ENCODE measurements at places on chromosomes 13 and 19.

GRCh38 chr19:38663957-38664502, 16.6 kb downstream of the ACTN4 start:
- DNase-seq = no peak

DNA sequence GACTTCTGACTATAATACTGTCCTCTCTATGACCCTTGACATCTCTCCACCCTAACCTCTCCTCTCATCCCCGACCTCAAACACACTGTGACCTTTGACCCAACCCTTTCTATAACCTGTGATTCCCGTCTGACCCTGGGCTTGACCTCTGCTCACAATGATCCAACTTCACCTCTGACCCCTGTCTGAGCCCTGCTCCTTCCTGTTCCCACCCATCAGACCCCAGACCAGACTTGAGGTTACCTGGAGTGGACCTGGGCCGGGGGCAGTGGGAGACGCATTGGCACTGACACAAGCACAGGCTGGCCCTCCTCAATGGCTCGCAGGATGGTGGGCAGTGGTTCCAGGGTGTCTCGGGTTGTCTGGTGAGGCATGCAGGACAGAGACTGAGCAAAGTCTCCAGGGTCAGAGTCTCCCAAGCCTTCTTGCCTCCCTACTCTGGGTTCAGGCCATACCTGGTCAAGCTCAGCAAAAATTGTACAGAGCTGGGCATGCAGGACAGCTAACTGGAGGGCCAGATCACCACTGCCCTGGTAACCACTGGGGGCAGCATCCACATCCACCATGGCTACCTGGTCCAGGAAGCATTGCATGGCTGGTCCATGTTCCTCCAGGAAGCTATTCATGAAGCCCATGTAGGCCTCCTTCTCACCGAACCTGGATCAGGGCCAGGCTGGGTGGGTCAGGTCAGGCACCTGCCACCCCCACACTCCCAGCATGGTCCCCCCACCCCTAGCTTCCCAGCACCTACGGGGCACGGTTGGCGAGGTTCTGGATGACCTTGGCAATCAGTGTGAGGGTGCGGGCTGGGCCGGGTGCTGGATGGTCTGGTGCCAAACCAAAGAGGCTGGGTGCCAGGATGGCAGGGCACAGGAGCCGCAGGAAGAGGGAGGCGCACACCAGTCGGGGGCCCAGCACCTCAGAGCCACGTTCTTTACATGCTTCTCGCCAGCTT, 4.4 kb upstream of the WIZ start:
- no peak for DNase-seq

- DNase-seq = no peak
Measured at GRCh38 chr19:1261798-1262622, 7.1 kb upstream of the CIRBP start.

DNA sequence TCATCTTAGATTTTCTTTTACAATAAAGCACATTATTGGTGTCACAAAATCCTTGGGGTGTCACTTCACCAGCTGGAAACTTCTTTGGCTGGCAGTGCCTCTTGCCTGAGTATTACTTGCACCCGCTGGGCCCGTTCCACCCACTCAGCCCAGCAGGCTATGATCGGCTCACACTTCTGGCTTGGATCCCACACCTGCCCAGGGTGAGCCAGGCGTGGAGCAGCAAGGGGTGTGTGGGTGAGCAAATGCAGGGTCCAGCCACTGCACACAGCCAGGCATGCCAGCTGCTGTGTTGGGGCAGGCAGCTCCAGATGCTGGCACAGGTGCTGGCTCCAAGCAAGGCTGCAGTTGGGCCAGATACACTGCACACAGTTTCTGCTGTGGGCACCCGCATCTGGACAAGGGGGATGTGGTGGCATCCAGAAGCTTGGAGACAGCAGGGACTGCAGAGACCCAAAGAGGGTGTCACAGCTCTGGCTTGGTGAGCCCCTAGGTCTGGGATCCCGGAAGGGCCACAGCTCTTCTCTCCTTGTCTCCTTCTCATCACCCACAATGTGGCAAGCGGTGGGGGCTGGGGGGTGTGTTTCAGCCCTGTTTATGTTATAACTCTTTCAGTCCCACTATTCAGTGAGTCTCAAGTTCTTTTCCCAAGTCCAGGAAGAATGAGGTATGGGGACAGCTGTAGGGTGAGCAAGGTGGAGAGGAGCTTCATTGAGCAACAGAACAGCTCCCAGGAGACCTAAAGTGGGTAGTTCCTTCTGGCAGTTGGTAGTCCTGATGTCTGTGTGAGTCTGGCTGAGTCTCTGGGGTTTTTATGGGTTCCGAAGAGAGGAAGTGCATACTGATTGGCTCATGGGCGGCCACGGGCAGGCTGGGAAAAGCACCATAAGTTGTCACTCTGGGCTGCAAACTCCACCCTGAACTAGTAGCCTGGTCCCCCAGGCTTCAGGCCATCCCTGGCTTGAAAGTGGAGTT, 25.3 kb upstream of the TBC1D4 start:
- no peak for DNase-seq

GRCh38 chr13:101308247-101309013, 107.9 kb downstream of the NALCN start:
- no peak for DNase-seq

- no peak for DNase-seq
Measured at GRCh38 chr19:41325640-41325946, 15.6 kb downstream of the CCDC97 start.

- no peak for DNase-seq
Measured at GRCh38 chr13:113050734-113051431, 54.7 kb upstream of the F7 start.
